ENCODE measurements at places on chromosomes 7 and 10. TPM values are rescaled to one million over a fixed set of nuclear protein-coding genes. Genes with fewer than 3 reads are reported as not detected.
A peak's percentile ranks its signal among the peaks of the same experiment; 100 is the strongest.

GRCh38 chr7:140653319-140654108 lies 12.9 kb upstream of the DENND2A start:
- H3K4me1 ChIP-seq: peaks cover 9% of the 10 kb centered on the region
- DNase-seq: peak; percentile 80

GRCh38 chr7:40604601-40605438 lies 470.0 kb downstream of the SUGCT start:
- H3K27me3 ChIP-seq: no peaks in the 10 kb centered on the region
- H3K4me3 ChIP-seq: no peak overlapping the region
- DNase-seq: peak; percentile 45
- H3K4me1 ChIP-seq: peaks cover 3% of the 10 kb centered on the region

The ACSL5 gene
- 46.6 TPM for total RNA-seq

DNA sequence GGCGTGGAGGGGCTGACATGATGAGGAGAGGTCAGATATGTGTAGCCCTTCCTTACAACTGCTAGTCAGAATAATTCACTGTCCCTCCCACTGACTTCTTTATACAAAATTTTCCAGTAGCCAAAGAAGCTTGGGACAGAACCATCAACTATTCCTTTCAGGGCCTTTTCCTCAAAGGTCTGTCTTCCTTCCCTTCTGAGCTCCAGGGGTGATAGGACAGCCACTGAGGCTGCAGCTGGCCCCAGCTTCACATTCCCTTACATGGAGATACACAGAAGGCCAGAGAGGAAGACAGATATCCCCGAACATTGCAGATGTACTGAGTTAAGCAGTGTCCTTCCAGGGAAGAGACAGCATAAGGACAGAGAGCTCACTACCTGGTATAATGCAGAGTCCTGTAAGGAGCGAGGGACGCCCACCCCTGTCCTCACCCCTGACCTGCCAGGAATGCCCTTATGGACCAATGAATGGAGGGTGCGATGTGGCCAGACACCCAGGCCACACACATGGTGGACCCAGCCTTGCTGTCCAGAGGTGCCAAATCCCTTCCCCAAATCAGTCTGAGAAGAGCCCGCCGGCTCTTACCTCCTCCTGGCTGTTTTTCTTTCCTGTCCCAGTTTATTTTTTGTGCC lies 754.7 kb downstream of the GRID1 start:
- no peaks in the 10 kb centered on the region for H3K27me3 ChIP-seq
- no peak for DNase-seq
- no peaks in the 10 kb centered on the region for H3K36me3 ChIP-seq
- H3K4me3 ChIP-seq: no peak overlapping the region
- H3K4me1 ChIP-seq: no peaks in the 10 kb centered on the region
- H3K27ac ChIP-seq: no peak overlapping the region

GRCh38 chr10:79143879-79144278 lies 75.1 kb downstream of the ZMIZ1 start:
- no peak for DNase-seq
- no peaks in the 10 kb centered on the region for H3K27me3 ChIP-seq
- H3K36me3 ChIP-seq: peaks cover 2% of the 10 kb centered on the region
- no peak overlapping the region for H3K4me3 ChIP-seq
- H3K27ac ChIP-seq: no peak overlapping the region
- peaks cover 23% of the 10 kb centered on the region for H3K4me1 ChIP-seq

The CPN1 gene
- 24.9 TPM for total RNA-seq

DNA sequence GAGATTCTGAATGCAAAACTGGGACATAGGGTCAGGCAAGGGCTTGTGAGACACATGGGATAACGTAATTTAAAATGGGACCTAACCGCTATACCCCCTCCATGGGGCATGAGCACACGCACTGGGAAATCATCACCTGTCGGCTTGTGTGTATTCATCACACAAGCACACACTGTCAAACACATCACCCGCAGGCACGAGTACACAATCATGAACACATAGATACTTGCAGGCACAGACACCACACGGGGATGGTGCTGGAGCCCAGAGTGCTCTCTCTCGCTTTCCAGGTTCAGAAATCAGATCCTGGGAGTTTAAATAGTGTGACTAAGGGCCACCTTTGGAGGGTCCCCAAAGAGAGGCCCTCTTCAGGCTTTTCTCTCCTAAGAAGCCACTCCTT lies 19.6 kb upstream of the TLX1 start:
- no peaks in the 10 kb centered on the region for H3K36me3 ChIP-seq
- peaks cover 30% of the 10 kb centered on the region for H3K4me1 ChIP-seq
- no peak for DNase-seq
- H3K27ac ChIP-seq: peak overlapping the region; percentile 92
- no peak overlapping the region for H3K4me3 ChIP-seq

DNA sequence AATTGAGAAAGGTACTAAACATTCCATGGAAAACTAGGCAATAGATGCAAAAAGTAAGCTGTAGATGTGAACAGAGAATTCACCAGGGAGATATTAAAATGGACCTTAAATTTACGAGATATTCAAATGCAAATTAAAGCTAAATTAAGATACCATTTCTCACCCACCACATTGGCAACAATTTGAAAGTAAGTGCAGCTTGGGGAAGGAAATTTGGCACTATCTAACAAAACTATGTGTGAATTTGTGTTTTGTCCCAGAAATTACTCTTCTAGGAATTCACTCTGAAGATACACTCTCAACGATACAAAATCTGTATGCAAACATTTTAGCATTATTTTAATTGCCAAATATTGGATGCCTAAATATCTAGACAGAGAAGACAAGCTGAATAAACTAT lies 178.2 kb upstream of the SORCS1 start:
- H3K4me3 ChIP-seq: no peak overlapping the region
- H3K27me3 ChIP-seq: no peaks in the 10 kb centered on the region
- H3K36me3 ChIP-seq: no peaks in the 10 kb centered on the region
- no peak for DNase-seq

GRCh38 chr7:132353936-132354335 lies 222.3 kb downstream of the PLXNA4 start:
- H3K4me3 ChIP-seq: no peak overlapping the region
- peaks cover 1% of the 10 kb centered on the region for H3K27me3 ChIP-seq
- H3K36me3 ChIP-seq: no peaks in the 10 kb centered on the region
- DNase-seq: no peak

The UNCX gene
- total RNA-seq: not detected

GRCh38 chr10:124025660-124026588 lies 67.5 kb downstream of the CHST15 start:
- no peaks in the 10 kb centered on the region for H3K36me3 ChIP-seq
- H3K27ac ChIP-seq: no peak overlapping the region
- no peak for DNase-seq
- H3K27me3 ChIP-seq: no peaks in the 10 kb centered on the region
- no peaks in the 10 kb centered on the region for H3K4me1 ChIP-seq
- no peak overlapping the region for H3K4me3 ChIP-seq

The CCL26 gene
- not detected for total RNA-seq

GRCh38 chr7:102897856-102898531 lies 14.8 kb upstream of the LRRC17 start:
- no peaks in the 10 kb centered on the region for H3K36me3 ChIP-seq
- no peak for DNase-seq
- no peak overlapping the region for H3K4me3 ChIP-seq

GRCh38 chr7:44348300-44348699 lies 22.9 kb upstream of the CAMK2B start:
- no peaks in the 10 kb centered on the region for H3K27me3 ChIP-seq
- no peak for DNase-seq
- no peaks in the 10 kb centered on the region for H3K36me3 ChIP-seq
- H3K4me1 ChIP-seq: no peaks in the 10 kb centered on the region
- no peak overlapping the region for H3K4me3 ChIP-seq

DNA sequence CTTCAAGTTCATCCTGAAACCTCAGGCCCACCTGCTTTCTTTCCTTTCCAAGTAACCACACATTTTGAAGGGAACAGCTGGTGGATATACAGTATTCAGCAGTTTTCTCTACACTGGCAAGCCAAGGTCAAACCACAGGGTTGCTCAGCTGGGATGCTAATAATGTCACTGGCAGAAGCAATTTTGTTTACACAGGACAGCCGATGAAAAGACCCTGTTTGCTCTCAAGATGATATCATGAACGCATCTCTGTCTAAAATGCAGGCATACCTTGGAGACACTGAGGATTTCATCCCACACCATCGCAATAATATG lies 186.2 kb downstream of the USP6NL start:
- H3K36me3 ChIP-seq: no peaks in the 10 kb centered on the region
- no peak overlapping the region for H3K27ac ChIP-seq
- no peak overlapping the region for H3K4me3 ChIP-seq

DNA sequence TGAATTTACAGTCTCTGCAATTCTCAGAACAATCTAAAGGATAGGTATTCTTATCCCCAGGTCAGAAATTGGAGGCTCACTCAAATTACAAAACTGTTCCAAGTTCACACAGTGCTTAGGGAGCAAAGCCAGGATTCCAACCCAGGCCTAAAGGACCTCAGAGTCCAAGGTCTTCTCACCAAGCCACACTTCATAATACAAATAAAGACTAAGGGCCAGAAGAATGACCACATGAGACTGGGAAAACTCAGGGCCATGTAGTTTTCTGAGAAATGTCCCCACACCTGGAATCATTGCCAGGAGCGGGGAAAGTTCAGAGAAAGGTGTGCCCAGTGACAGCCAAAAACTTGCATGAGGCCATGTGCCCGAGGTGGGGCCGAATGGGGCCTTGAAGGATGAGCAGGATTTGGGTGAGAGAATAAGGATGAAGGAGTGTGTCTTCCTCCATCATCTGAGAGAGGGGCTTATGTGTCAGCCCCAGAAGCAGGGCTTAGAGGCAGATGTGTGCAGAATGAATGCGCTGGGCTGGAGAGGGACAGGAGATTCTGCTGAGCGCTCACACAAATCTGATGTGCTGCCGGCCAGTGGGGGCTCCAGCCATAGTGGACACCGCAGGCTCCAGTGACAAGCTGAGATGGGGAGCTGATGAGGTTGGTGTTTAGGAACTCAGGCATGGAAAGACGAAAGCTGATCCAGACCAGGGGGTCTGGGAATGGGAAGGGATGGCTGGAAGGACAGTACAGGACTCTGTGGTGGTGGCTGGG lies 35.9 kb downstream of the BLNK start:
- no peaks in the 10 kb centered on the region for H3K36me3 ChIP-seq
- H3K4me1 ChIP-seq: no peaks in the 10 kb centered on the region
- no peak overlapping the region for H3K27ac ChIP-seq
- DNase-seq: no peak
- H3K4me3 ChIP-seq: no peak overlapping the region
- no peaks in the 10 kb centered on the region for H3K27me3 ChIP-seq

DNA sequence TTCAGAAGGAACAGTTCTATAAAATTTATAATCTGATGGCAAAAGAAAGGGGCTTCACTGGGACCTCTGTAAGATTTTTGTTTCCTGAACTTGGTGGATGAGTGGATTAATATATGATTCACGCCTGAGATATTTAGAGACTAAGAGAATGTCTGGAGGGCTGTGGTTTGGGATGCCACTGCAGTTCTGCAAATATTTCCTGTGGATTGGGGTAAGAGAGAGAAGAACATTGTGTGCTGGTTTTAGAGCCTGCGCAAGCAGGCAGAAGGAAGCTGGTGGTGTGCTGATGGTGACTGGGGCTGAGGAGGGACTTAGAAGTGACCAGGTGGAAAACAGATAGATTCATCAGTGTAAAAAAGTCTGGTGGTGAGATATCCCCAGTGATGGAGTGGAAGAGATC lies 87.0 kb downstream of the SUGCT start:
- DNase-seq: no peak
- no peak overlapping the region for H3K27ac ChIP-seq
- no peak overlapping the region for H3K4me3 ChIP-seq
- no peaks in the 10 kb centered on the region for H3K27me3 ChIP-seq
- H3K36me3 ChIP-seq: no peaks in the 10 kb centered on the region
- H3K4me1 ChIP-seq: no peaks in the 10 kb centered on the region

- H3K36me3 ChIP-seq: no peaks in the 10 kb centered on the region
- DNase-seq: no peak
- H3K27ac ChIP-seq: no peak overlapping the region
- H3K4me3 ChIP-seq: no peak overlapping the region
These were observed 530.8 kb downstream of the SH2D4B start for GRCh38 chr10:81068460-81068859.

The PKD2L1 gene
- not detected for total RNA-seq

DNA sequence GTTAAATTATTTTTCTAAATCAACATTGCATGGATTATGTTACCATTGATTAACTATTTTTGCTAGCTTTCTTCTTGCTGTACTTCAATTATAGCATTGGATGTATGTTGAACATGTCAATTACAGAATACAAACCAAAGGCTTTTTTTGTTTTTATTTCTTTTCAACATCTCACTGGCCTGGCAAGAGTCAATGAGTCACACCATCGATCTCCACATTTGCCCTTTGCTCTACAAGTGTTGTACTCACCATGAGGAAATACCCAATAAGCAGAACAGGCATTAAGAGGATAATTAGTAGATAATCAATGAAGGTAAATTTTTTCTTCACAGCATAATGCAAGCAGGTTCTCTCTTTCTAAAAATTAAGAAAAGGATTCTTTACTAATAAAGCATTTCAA lies 23.3 kb downstream of the ANKRD22 start:
- H3K4me1 ChIP-seq: peaks cover 15% of the 10 kb centered on the region
- DNase-seq: no peak
- no peak overlapping the region for H3K27ac ChIP-seq

DNA sequence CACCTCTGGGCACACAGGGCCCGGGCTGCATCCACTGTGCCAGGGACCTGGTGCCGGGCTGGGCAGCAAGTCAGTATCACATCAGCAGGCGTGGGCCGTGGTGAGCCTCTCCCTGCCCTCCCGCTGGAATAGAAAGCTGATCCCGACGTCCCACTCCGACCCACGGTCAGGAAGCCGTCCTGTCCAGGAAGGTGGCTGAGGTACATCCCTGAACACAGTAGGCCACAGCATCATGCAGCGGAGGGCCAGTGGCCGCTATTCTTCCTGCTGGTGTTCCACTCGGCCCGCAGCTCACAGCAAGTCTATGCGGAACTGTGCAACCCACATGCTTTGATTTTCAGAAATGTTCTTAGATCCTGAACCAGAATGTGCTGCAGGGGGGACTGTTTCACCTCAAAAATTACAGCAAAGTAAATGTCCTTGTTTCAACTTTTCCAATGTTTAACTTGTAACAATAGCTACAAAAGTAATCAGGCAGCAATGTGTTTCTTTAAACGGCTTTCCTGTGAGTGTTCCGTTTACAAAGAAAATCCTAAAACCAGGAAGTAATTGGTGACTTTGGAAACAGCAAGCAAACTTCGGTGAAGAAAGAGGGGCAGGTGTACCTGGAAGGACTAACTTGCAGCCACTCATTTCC lies 676 bp upstream of the GPR146 start:
- peak overlapping the region; percentile 79 for H3K27ac ChIP-seq
- H3K4me3 ChIP-seq: peak overlapping the region; percentile 18
- H3K4me1 ChIP-seq: peaks cover 29% of the 10 kb centered on the region
- no peaks in the 10 kb centered on the region for H3K27me3 ChIP-seq

DNA sequence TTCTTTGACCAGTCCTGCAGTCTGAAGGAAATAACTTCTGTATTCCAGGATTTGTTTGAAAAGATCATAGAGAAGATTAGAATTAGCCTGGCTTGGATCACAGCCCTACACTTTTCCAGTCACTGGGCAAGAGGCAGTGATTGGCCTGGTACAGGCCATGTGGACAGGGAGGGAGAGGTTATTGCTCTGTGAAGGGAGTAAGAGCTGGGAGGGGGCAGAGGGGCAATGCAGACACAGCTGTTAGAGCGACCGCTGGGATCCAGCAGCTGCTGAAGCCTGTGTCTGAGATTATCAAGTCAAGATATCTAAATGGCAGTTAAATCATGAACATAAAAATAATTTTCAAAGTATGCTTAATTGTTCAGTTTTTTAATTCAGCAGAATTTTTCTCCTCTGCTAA lies 257.3 kb downstream of the SDK1 start:
- H3K4me3 ChIP-seq: no peak overlapping the region
- H3K4me1 ChIP-seq: peaks cover 43% of the 10 kb centered on the region
- no peak for DNase-seq
- no peaks in the 10 kb centered on the region for H3K27me3 ChIP-seq

The TMEM213 gene
- total RNA-seq: not detected

- no peaks in the 10 kb centered on the region for H3K27me3 ChIP-seq
- peak overlapping the region; percentile 46 for H3K27ac ChIP-seq
- H3K4me1 ChIP-seq: peaks cover 36% of the 10 kb centered on the region
- no peak for DNase-seq
- H3K4me3 ChIP-seq: no peak overlapping the region
These were observed 260.6 kb upstream of the NEBL start for GRCh38 chr10:21157664-21158063.
